ENCODE measurements at places on chromosomes 6 and 20.

- DNase-seq, result no peak
Measured at GRCh38 chr20:46343348-46343974, 35.2 kb upstream of the CDH22 start.

DNA sequence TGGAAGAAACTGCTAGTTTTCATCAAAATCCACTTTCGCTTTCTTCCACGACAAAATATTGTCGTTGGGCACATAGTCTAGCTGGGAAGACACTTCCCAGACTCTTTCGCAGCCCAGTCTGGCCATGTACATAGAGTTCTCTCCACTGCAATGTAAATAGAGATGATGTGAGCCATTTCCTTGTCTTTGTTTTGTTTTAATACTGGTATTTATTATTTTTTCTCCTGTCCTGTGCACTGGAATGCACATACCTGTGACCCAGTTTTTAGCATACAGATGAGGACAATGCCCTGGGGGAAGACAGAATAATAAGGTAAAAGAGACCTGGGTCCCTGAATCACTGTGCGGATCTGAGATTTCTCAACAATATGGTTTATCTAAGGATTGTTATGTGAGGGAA is 149.5 kb upstream of the BMP5 start:
- DNase-seq, result no peak

GRCh38 chr20:48294942-48295341 is 509.7 kb upstream of the SULF2 start:
- DNase-seq, result no peak

GRCh38 chr20:11217326-11218172 is 543.8 kb upstream of the JAG1 start:
- DNase-seq, result no peak

DNA sequence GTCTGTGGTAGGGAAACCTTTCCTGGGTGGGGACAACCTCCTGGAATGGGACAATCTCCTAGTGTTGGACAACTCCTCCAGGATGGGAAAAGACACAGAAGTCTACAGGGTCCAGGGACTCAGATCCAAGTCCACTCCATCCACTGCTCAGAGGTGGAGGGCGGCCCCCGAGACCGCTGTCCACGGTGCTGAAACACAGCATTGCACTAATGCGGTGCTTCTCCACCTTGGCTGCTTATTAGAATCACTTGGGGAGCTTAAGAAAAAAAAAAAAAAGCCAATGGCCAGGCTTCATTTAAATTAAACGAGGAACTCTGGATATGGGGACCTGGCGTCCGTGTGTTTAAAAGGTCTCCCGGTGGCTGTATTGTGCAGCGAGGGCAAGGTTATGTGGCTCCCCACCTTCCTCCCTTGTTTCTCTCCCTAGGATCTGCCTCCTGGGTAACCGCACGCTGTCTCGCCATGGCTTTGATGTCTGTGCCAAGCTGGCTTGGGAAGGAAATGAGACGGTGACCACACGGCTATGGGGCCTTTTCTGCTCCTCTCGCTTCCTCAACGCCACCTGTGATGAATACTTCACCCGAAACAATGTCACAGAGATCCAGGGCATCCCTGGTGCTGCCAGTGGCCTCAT is 12.0 kb downstream of the SLC12A5 start:
- DNase-seq, result peak; percentile 65

DNA sequence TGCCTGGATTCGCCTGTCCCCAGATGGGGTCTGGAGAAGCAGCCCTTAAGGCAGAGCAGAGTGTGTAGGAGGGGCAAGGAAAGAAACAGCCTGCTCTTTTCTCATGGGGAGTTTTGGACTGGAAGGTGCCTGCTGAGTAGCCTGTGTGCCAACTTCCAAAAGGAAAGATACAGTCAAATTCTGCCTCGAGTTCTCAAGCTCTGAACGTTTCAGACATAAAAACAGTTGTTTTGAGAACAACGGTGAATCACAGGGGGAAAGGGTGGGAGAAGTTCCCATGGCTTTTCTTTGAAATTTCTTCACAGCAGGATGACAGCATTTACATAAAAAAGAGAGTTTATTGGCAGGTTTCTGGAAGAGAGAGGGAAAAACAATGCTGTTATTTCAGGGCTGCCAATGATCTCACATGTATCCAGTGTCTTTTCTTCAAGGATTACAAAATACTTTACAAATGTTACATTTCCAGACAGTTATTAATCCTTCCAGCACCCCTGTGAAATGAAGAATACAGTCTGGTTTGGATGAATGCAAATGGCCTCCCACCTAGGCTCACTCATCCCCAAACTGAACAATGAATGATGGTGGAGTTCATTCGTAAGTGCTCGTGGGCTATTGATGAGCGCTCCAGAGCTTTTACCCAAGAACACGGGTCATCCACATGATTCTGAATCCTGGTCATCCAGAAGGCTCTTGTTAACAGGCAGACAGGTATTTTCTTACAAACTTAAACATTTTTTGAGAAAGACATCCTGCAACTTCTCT is 33.8 kb upstream of the ECI2 start:
- DNase-seq, result no peak

- DNase-seq, result no peak
Measured at GRCh38 chr6:109925075-109925474, 53.0 kb upstream of the GPR6 start.
